ENCODE measurements at places on chromosomes 6 and 20.

DNA sequence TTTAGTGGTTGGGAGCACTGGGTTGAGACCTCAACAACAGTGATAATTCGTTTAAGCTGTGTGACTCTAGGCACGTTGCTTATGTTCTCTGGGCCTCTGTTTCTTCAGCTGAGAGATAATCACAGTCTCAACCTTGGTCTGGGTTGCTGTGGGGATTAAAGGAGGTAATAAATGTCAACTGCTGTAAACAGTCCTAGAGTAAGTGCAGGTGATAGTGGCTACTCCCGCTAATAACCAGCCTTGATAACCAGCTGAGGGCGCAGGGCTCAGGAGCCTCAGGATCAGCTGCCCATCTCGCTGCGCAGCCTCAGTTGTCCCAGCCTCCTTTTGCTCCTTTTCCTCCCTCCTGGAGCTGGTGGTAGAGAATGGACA lies 58.0 kb downstream of the JARID2 start:
- DNase-seq: no peak

GRCh38 chr6:130995783-130996447 lies 67.1 kb downstream of the EPB41L2 start:
- DNase-seq: no peak

GRCh38 chr6:19876672-19877071 lies 39.5 kb downstream of the ID4 start:
- no peak for DNase-seq

- DNase-seq: no peak
Observed at GRCh38 chr6:142903812-142904211, 41.2 kb downstream of the HIVEP2 start.

GRCh38 chr6:102015431-102015830 lies 621.9 kb downstream of the GRIK2 start:
- DNase-seq: no peak

- no peak for DNase-seq
Observed at GRCh38 chr20:17614176-17614811, 44.4 kb downstream of the DSTN start.

GRCh38 chr6:138432063-138432356 lies 28.0 kb downstream of the HEBP2 start:
- no peak for DNase-seq

- no peak for DNase-seq
Observed at GRCh38 chr6:135314543-135314942, 133.4 kb downstream of the MYB start.
